Heart right ventricle (tissue), 16 donors: ENCODE measurements at places on chromosomes 5 and 9. TPM values are rescaled to one million over a fixed set of nuclear protein-coding genes. Genes with fewer than 3 reads are reported as not detected.

DNA sequence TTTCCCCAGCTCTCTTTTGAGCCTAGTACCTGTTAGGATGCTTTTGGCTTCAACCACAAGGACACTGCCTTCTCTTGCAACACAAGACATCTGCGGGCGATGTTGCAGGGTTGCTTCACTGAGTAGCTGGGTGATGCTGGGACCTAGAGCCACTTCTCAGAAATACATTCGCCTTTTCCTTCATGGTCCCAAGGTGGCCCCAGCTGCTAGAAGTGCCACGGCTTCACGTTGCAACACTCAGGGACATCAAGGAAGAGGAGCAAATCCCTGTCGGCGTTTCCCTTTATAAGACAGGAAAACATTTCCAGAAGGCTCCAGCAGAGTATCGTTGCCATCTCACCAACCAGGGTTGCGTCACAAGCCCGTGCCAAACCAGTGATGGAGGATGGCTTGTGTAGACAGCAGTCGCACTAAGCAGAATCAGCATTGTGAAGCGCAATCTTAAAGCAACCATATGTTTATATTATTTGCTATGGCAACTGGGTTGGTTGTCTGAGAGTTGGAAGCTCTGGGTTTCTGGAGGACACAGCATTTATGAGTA lies 62.7 kb downstream of the ANKRD33B start:
- H3K4me3 ChIP-seq: peak overlapping the region; percentile 37
- no peaks in the 10 kb centered on the region for H3K27me3 ChIP-seq
- DNase-seq: no peak
- no peaks in the 10 kb centered on the region for H3K36me3 ChIP-seq

GRCh38 chr5:149831492-149831891 lies 101.4 kb downstream of the PPARGC1B start:
- H3K27me3 ChIP-seq: no peaks in the 10 kb centered on the region
- peaks cover 3% of the 10 kb centered on the region for H3K36me3 ChIP-seq
- DNase-seq: no peak

- H3K36me3 ChIP-seq: no peaks in the 10 kb centered on the region
- H3K27ac ChIP-seq: peak overlapping the region; percentile 100
- no peaks in the 10 kb centered on the region for H3K27me3 ChIP-seq
- H3K4me3 ChIP-seq: peak overlapping the region; percentile 78
Observed at GRCh38 chr5:154858972-154859871, 795 bp downstream of the CNOT8 start.

DNA sequence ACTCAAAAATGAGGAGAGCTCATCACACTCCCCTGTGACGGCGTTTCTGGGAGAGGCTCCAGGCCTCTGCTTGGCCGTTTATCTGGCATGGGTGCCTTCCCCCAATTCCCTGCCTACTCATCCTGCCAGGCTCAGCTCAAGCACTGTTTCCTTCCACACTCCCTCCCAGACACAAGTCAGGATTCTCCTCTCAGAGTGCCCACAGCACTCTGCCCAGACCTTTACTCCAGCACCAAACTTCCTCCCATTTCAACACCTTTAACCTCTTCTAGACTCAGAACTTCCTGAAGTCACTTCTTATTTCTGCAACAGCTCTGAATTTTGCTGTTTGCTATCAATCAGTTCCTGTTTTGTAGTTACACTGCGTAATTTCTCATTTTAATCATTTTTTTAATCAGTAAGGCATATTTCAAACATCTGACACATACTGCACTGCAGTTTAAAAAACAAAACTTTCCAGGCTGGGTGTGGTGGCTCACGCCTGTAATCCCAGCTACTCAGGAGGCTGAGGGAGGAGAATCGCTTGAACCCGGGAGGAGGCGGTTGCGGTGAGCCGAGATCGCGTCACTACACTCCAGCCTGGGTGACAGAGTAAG lies 16.0 kb downstream of the TRMO start:
- peaks cover 59% of the 10 kb centered on the region for H3K4me1 ChIP-seq
- peak; percentile 37 for DNase-seq
- H3K27me3 ChIP-seq: no peaks in the 10 kb centered on the region

- no peaks in the 10 kb centered on the region for H3K4me1 ChIP-seq
- peak within 1 kb of the TSS; percentile 89 for H3K27ac ChIP-seq
- no peaks in the 10 kb centered on the region for H3K36me3 ChIP-seq
- peaks cover 5% of the 10 kb centered on the region for H3K27me3 ChIP-seq
- H3K4me3 ChIP-seq: peak within 1 kb of the TSS; percentile 67
Observed at GRCh38 chr9:69324549-69325401, at the start of gene ENTREP1. Gene ENTREP1, plus strand, starts transcription at chr9:69325215. Its CDS starts 95 bp downstream, at chr9:69325310.

GRCh38 chr5:59317023-59317773 lies 576.3 kb downstream of the PDE4D start:
- H3K4me3 ChIP-seq: peak overlapping the region; percentile 2
- H3K27me3 ChIP-seq: no peaks in the 10 kb centered on the region
- peaks cover 25% of the 10 kb centered on the region for H3K4me1 ChIP-seq
- peak; percentile 29 for DNase-seq
- H3K27ac ChIP-seq: peak overlapping the region; percentile 76

- peaks cover 4% of the 10 kb centered on the region for H3K4me1 ChIP-seq
- no peaks in the 10 kb centered on the region for H3K27me3 ChIP-seq
- peak overlapping the region; percentile 50 for H3K4me3 ChIP-seq
Observed at GRCh38 chr5:39273314-39273954, 54.1 kb upstream of the FYB1 start.

Gene LRRC19
- total RNA-seq: not detected

Gene LRRC26
- not detected for total RNA-seq
